Activated CD4-positive, alpha-beta T cell treated with anti-CD3 and anti-CD28 coated beads, Interleukin-2, amount 10 ng/mL, durations not matched to agents 24 days and 14 days (primary cell): ENCODE measurements at places on chromosomes 7 and 10. TPM values are rescaled to one million over a fixed set of nuclear protein-coding genes. Genes with fewer than 3 reads are reported as not detected.

- no peak for DNase-seq
- H3K27me3 ChIP-seq, result peaks cover 2% of the 10 kb centered on the region
- H3K27ac ChIP-seq, result no peak overlapping the region
These were observed 354.8 kb upstream of the CELF2 start for GRCh38 chr10:10662716-10663408.

GRCh38 chr7:142760071-142760642 is 10.6 kb upstream of the PRSS2 start:
- H3K4me3 ChIP-seq, result no peak overlapping the region
- no peak for DNase-seq
- no peak overlapping the region for H3K27ac ChIP-seq

The NUTM2A gene
- 0.12 TPM in 1 of 2 replicates, not detected in the other for total RNA-seq

The NUTM2D gene
- total RNA-seq, result 1.4 and 2.1 TPM in 2 replicates

DNA sequence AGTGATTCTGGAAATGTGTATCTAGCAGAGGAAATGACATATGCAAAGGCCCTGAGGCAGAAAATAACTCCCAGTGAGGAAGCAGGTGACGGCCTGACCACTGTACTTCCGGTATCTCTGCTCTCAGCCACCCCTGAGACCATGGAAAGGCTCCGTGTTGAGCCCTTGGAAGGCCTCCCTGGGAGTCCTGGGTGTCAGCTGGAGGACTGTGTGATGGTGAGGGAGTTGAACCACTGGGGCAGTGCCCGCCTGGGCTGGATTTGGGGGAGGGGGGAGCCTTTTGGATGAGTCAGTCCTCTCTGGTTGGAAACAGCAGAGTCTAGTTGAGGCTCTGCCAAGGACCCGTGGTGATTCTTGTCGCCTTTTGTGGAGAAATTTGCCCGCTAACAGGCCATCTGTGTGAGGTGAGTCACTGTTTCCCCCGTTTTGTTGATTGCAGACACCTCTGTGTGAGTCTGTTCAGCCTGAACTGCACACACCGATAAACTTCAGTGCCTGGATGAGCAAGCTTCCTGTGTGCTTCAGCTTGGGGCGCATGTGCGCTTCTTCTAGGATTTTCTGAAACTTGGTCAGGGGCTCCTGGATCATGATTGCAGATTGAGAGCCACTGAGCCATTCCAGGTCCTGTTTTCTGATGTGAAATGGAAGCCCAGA is 98.6 kb downstream of the GRK5 start:
- H3K27me3 ChIP-seq, result peaks cover 2% of the 10 kb centered on the region
- peak; percentile 95 for DNase-seq
- peaks cover 79% of the 10 kb centered on the region for H3K4me1 ChIP-seq
- H3K36me3 ChIP-seq, result peaks cover 11% of the 10 kb centered on the region
- H3K27ac ChIP-seq, result peak overlapping the region; percentile 100
- H3K4me3 ChIP-seq, result peak overlapping the region; percentile 81

DNA sequence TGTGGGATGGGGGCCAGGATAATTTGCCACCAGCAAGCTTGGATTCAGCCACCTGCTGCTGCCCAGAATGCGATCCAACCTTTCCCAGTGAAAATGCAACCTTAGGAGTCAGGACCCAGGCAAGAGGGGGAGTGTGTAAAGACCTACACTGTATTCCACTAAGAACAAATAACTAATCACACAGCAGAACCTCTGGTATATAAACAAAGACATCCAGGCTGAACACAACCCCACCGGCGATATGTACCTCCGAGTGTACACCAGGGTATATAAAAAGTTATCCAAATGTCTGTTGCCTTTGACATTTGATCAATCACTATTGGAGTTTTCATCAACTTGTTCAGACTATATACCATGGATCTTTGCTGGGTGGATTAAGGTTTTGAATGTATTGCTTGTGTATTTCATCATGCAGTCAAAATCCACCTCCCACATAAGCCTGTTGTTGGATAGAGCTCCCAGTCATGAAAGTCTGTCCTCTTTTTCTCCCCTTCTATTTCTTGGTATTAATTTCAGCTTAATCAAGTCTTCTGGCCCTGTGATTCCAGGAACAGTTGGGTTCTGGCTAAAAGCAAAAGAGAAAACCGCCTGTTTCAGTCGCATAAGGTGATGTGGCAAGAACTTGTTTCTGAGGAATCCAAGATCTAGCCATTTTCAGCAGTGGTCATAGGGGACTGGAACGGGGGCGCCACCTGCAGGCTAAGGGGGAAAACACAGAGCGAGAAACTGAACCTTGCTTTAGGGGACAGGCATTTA is 290.7 kb downstream of the CCDC3 start:
- peak overlapping the region; percentile 59 for H3K27ac ChIP-seq
- no peaks in the 10 kb centered on the region for H3K27me3 ChIP-seq
- peak overlapping the region; percentile 29 for H3K4me3 ChIP-seq

The NKX1-2 gene
- total RNA-seq, result not detected in 2 replicates

- no peak overlapping the region for H3K27ac ChIP-seq
- peaks cover 20% of the 10 kb centered on the region for H3K27me3 ChIP-seq
- no peak overlapping the region for H3K4me3 ChIP-seq
- DNase-seq, result peak; percentile 24
- no peaks in the 10 kb centered on the region for H3K4me1 ChIP-seq
These were observed 109.0 kb upstream of the ELMO1 start for GRCh38 chr7:37557571-37558209.

The ACADSB gene
- total RNA-seq, result 21.3 and 21.6 TPM in 2 replicates

The FAM131B gene
- 0.37 and 0.45 TPM in 2 replicates for total RNA-seq

DNA sequence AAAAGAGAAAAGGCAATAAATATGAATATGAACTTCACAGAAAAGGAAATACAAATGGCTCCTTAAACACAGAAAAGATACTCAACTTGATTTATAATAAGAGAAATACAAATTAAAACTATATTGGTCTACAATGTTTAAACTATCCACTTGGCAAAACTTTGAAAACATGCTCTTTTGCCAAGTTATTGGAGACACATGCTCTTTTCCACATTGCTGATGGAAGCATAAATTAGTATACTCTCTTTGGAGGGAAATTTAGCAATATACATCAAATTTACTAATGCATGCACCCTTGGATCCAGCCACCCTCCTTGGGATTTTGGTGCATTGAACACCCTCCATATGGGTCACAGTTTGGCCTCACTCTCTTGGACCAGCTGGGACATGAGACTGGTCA is 7.9 kb downstream of the TAS2R60 start:
- H3K4me3 ChIP-seq, result no peak overlapping the region
- H3K36me3 ChIP-seq, result no peaks in the 10 kb centered on the region
- H3K27ac ChIP-seq, result no peak overlapping the region
- DNase-seq, result peak; percentile 42
- H3K4me1 ChIP-seq, result no peaks in the 10 kb centered on the region
- peaks cover 4% of the 10 kb centered on the region for H3K27me3 ChIP-seq

The SVOPL gene
- total RNA-seq, result not detected in 2 replicates

DNA sequence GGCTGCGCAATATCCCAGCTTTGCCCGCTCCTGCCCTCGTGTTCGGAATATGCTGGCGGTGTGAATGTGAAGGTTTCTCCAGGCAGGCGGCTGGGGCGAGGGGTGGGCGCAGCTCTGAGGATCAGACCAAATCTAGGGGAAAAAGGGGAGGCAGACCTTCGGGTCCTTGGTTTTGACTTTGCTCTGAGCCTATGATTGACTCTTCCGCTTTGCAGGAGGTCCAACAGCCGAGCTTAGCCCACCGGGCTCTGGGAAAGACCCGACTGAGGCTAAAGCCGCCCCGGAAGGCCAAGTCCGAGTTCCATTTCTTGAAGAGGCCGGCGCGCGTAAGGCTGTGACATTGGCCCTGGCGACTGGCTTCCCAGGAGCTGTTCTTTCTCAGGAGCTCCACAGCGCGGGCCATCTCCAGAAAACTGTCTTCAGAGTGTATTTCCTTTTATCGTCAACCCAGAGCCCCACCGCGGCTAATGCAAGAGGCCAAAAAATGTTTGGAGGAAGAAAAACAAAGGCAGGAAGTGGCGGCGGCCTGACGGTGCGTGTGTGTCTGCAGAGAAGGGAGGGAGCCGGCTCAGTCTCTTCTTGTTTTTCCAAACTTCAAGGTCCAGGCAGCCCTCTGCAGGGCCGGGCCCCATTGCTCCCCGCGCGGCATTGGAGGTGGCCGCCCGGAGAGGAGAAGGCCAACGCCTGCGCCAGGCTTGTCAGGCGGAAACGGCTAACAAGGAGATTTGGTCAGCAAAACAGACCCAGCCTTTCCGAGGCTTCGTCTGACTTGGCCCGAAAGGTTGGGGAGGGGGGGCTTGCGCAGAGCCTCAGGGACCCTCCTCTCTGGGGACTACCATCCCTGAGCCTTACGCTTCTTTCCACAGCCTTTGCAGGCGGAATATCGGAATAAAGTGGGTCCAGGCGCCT is 3.6 kb upstream of the HOXA11 start:
- peak; percentile 79 for DNase-seq
- peaks cover 88% of the 10 kb centered on the region for H3K27me3 ChIP-seq
- H3K36me3 ChIP-seq, result peaks cover 8% of the 10 kb centered on the region
- peaks cover 15% of the 10 kb centered on the region for H3K4me1 ChIP-seq
- H3K27ac ChIP-seq, result peak overlapping the region; percentile 41
- H3K4me3 ChIP-seq, result peak overlapping the region; percentile 64

DNA sequence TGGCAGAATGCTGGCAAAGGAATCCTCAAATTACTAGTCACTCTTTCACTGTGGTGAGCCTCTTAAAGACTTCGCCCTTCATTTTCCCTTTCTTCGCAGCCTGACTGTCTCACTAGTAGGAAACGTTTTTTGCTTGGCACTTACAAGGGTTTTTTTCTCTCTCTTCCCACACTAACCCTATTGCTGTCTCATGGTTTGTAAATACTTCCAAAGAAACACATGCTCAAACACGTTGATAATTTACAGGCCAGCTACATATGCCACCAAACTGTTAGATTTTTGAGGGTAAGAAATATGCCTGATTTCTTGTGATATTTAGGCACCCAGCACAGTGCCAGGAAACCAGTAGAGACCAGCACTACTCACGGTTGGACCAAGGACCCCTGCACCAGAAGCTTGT is 248.3 kb upstream of the YAE1 start:
- no peak overlapping the region for H3K27ac ChIP-seq
- peaks cover 2% of the 10 kb centered on the region for H3K27me3 ChIP-seq
- H3K4me1 ChIP-seq, result no peaks in the 10 kb centered on the region

The FIGNL1 gene
- 44.7 and 47.4 TPM in 2 replicates for total RNA-seq
